ENCODE measurements at places on chromosomes 16 and 17.

DNA sequence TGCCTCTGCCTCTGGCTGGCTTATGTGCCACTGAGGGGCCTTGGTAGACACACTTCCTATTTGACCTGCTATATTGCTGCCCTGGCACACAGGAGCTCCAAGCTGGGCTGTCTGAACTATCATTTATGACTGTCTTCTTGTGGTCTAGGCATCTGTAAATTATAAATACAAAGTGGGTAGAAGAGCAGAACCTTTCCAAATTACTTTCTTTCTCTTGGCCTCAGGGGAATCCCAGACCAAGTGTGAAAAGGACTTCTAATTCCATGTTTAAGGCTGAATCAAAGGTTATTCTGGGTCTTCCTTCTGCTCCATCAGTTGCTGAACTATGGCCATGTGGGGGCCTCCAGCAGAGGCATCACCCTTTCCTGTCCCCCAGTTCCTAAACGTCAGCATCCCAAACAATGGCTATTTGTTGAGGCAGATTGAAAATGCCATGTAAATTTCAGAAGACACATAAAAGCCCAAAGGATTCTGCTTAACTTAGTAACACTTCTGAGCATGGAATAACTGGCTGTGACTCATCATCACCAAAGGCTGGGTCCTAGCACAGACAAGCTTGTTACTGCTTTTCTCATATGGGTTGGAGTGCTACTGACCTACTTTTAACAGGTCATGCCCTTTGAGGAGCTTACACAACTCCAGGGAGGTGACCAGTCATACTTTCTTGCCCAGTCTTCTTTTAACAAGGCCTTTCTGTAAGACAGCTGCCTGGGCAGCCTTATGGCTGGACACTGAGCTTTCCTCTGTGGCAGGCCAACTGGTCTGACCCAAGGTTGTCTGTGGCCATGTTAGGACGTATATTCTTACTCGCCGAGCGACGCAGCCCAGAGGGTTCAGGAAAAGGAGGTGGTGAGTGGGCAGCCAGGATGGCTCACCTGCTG is 154.8 kb downstream of the VPS53 start:
- no peak for DNase-seq

- DNase-seq, result no peak
These were observed 4.6 kb downstream of the PLCD3 start for GRCh38 chr17:45127548-45128300.

- peak; percentile 44 for DNase-seq
These were observed 84.3 kb downstream of the KSR1 start for GRCh38 chr17:27540318-27541101.

DNA sequence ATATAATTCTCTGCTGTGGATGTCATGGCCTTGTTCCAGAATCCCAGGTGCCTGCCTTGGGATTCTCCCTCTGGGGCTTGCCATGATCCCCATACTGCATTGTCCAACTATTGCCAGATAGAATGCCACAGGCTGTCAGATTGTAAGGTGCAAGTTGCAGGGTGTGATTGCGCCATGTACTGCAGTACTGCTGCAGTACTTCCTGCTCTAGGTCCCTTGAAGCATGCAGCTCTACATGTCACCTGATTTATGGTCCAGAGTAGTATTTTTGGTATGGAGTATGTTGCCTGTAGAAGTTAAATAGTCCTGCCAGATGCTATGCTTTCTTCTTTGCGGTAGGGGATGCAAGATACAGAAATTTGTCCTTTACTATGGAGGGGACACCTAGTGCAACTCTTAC is 7.0 kb upstream of the SLFN5 start:
- no peak for DNase-seq

DNA sequence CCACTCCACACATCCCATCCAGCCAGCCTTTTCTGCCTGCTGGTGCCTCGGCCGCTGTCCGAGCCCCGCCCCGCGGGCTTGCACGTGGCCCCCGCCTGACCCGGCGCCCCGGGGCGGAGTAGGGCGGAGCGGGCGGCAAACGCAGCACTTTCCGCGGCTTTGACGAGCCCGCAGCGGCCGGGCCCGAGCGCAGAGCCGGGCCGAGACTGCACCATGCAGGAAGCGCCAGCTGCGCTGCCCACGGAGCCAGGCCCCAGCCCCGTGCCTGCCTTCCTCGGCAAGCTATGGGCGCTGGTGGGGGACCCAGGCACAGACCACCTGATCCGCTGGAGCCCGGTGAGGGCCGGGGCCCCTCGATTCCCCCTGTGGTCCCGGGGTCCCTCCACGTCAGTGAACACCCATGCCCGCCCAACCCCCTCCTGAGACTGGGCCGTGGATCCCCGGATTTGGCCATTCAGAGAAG is at the start of gene HSF4:
HSF4 (plus strand) TSS at position 147 of the 463 bp plus-strand sequence; CDS start at position 214, 67 bp downstream.
- no peak for DNase-seq

GRCh38 chr17:82531431-82531881 is 11.9 kb downstream of the FOXK2 start:
- no peak for DNase-seq

DNA sequence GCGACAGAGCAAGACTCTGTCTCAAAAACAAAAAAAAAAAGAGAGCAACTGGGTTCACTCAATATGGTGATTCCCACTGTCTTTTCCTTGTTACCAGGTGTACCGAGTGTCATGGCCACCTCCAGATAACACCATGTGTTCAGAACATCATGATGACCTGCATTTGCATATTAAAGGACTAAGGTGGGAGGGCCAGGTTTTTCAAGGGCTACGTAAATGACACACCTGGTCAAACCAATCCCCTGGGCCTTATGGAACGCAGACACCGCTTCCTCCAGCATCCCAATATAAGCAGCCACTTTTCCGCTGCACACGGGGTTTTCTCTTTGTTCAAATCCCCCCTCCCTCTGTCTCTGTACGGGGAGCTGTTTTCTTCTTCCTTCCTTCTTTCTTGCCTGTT is 29.3 kb downstream of the WSCD1 start:
- DNase-seq, result no peak

GRCh38 chr17:47698749-47699535 is 5.0 kb downstream of the TBKBP1 start:
- no peak for DNase-seq

DNA sequence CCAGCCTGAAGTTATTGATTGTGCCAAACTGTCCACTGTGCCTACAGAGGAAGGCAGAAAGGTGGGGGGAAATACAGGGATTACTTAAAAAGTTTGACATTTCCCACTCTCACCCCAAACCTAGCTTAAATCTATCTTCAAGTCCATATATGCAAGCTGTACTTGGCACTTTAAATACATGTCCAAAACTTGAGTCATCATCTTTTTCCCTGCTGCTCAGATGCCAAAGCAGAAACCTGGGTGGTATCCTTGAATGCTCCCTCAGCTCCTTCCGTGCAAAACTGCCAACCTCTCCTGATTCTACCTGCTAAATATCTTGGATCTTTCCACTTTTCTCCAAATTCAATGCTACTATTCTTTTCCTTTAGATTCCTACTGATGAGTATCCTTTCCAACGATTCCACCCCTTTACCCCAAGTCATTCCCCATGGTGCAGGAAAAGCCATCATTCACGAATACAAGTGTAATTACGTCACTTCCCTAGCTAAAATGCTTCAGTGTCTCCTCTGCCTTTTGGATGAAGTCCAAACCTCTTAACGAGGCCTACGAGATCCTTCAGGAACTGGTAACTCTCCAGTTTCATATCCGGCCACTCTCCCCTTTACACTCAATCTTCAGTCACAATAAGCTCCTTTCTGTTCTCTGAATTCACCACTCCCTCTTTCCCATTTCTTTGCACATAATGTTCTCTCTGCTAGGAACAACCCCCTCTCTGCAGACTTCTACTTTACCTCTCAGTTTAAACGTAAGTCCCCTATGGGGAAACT is 9.3 kb downstream of the BECN1 start:
- no peak for DNase-seq

DNA sequence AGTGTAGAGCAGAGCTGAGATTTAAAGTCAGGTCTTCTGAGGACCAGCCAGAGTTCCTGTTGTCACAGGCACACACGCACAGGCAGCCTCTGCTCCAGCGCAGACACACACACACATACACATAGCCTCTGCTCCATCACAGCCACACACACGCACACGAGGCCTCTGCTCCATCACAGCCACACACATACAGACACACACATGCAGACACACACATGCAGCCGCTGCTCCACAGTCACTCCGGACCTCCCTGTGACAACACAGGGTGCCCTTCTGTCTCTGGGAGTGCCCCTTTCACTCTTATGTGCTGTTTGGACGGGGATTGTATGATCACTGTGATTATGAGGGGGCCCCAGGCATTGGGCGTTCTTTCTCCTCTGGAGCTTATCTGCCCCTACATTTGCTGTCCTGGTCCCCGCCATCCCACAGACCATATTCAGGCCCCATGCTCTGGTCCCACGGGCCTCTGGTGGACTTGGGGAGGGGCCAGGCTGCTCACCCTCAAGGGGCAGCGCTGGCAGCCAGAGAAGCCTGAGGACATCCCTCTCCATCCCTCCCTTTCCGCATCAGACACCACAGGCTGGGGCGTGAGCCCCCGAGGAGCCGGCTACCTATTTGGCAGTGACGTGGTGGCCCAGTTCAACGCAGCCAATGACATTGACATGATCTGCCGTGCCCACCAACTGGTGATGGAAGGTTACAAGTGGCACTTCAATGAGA is 7.5 kb downstream of the TBX6 start:
- DNase-seq, result no peak

GRCh38 chr16:76059186-76059585 is 218.0 kb upstream of the CNTNAP4 start:
- no peak for DNase-seq

DNA sequence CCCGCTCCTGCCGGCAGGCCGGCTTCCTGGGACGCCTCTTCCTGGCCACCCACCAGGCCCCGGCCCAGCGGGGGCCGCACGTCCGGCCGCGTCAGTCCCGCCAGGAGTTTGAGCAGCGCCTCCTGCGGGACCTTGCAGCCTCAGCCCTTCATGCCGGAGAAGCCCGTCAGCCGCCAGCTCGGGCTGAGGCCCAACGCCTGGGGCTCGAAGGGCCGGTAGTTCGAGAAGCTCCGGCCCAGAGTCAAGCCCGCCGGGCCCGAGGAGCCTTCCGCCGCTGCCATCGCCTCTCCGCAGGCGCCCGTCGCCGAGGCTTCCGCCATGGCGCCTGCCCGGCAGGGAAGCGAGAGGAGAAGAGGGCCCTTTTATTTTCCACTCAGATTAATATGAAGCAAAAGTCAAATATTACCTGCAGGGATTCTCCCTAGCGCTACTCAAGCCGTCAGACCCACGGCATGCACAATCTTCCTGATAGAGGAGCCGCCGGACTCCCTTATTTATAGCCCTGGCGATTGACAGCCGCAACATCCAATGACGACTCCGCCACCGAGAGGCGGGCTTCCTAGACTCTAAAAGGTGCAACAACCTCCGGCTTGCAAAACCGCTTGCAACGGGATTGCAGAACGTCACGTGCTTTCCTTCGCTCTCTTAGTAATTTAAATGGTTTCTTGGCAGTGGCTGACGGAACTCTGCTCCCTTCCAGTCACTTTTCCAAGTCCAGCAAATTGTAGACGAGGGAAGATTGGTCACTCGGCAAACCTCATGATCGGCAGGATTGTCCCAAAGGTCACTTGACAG is at the start of gene SEPHS2:
SEPHS2 (minus strand) TSS at position 467 of the 795 bp plus-strand sequence; CDS start at position 320, 147 bp downstream.
- peak; percentile 78 for DNase-seq

DNA sequence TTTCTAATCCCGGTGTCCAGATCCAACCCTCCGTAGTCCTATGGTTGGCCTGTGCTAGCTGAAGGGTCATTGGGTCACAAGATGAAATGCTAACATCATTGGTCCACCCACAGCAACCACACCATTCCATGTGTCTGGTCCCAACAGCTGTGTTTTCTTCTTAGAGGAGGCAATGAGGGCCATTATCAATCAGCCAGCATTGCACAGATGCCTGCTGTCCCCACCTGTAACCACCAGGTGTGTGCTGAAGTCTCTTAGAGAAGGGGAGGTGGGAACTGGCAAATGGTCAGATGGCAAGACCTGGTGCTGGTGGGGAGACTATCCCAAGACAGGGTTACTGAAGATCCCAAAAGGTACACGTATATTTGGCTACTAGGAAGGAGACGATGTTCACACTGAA is 37.4 kb downstream of the HIC1 start:
- DNase-seq, result no peak

DNA sequence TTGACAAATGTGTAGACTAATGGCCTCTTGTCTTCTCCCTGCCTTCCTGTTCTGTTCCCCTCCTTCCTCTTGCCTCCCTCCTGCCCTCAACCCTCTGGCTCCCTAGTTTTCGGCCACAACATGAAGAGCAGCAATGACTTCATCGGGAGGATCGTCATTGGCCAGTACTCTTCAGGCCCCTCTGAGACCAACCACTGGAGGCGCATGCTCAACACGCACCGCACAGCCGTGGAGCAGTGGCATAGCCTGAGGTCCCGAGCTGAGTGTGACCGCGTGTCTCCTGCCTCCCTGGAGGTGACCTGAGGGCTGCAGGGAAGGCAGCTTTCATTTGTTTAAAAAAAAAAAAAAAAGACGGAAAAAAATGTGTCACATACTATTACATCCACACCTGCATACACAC is 18.8 kb upstream of the CLEC19A start:
- DNase-seq, result no peak

DNA sequence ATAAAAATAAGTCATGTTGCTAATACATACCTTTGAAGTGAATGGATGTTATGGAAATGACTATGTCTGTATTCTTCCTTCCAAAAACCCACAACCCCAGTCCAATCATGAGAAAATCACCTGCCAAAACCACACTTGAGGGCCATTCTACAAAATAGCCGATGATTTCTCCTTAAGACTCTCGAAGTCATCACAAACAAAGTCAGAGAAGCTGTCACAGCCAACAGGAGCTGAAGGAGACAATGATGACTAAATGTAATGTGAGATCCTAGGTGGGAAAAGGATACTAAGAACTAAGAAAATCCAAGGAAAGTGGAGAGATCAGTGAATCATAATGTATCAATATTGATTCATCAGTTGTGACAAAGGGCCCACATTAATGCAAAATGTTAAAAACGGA is 432.9 kb upstream of the DYNLRB2 start:
- no peak for DNase-seq

DNA sequence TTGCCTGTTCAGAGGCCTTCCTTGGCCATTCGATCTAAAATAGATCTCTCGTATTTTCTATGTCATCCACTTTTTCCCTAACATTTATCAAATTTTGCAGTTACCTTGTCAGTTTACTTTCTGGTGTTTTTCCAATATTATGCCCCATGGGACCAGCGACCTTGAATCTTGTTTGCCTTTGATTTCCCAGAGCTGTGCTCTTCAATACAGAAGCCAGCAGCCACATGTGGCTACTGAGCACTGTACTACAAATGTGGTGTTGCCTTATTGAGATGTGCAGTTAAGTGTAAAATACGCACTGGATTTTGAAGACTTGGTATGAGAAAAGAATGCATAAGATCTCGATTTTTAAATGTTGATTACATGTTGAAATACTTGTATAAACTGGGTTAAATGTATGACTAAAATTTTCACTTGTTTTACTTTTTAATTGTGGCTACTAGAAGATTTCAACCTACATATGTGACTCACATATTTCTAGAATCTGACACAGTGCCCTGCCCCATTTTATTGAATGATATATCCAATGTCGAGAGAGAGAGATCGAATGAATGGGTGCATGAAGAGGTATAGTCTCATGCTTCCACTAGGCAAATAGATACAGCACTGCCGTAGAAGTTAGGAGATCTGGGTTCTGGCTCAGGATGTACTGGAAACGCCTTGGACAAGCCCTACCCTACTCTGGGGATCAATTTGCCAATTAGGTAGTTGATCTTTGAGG is 824 bp upstream of the PSME3 start:
- no peak for DNase-seq

Data from amygdala (tissue), 56 donors.